ENCODE measurements at places on chromosomes 16 and 17.

- no peak for DNase-seq
Measured at GRCh38 chr17:79258843-79259242, 184.2 kb downstream of the ENGASE start.

DNA sequence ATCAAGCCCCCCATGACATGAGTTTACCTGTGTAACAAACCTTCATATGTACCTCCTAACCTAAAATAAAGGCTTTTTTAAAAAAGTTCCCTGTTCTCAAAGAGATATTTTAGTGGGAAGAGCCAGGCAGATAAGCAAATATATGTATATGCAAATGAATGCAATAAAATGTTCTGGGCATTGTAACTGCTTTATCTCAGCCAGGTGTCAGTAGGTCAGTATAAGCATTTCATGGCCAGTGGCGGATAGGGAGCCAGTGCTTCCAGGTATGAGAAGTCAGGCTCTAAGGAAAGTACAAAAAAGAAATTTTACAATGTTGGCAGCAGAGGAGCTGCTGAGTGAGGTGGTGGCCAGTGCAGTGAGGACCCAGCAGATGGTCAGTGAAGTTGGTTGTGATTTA is 53.9 kb downstream of the TNRC6C start:
- DNase-seq = no peak

GRCh38 chr17:2779545-2779944 is 16.7 kb upstream of the RAP1GAP2 start:
- DNase-seq = no peak

DNA sequence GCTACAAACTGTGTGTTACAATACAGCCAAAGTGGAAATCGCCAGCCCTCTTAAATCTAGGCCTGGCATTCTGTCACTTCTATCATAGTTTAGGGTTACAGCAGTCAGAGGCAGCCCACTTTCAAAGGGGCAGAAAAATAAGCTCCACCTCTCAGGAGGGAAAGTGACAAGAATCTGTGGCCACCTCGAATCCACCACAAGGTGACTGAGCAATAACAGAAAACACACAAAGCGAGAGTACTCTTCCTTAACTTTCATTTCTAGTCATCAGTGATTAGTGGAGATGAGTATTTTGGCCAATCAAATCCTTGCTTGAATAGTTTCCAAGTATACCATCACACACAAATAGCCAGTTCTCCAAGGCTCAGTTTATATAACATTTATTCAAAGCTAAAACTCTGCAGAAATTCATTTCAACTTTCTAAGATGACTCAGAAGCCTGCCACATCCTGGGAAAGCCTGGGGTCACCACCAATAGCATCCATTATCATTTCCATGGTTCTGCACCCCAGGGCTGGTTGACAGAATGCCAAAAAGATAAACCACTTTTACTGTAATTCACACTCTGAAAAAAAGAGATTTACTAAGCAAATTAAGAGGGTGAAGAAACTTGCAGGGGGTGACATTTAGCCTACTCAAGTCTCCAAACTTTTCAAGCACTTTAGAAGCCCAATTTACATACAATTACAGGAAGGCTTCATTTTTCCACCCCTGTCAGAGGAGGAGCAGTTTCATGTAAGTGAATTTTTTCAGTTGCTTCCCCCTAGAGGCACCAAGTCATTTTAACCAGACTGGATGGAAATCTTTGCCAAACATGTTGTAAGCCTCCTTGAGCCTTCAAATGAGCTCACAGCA is 66.8 kb downstream of the SALL1 start:
- no peak for DNase-seq

- DNase-seq = no peak
Measured at GRCh38 chr17:73336408-73337329, 24.9 kb upstream of the CDC42EP4 start.

DNA sequence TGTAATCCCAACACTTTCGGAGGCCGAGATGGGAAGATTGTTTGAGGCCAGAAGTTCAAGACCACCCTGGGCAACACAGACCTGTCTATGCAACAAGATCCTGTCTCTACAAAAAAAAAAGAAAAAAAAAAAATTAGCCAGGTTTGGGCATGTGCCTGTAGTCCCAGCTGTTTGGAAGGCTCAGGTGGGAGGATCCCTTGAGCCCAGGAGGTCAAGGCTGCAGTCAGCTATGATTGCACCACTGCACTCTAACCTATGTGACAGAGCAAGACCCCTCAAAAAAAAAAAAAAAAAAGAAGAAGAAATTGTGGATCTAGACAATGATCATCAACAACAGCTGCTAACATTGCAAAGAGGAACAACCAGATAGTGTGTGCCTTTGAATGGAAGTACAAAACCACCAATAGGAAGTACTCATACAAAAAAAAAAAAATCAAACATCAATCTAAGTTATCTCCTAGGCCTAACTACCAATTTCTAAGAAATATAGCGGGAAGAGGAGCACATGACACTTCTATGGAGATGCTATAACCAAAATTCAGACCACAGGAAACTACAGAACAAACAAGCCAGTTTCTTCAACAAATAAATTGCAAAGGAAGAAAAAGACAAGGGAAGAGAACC is 258.7 kb downstream of the MRTFB start:
- DNase-seq = no peak

DNA sequence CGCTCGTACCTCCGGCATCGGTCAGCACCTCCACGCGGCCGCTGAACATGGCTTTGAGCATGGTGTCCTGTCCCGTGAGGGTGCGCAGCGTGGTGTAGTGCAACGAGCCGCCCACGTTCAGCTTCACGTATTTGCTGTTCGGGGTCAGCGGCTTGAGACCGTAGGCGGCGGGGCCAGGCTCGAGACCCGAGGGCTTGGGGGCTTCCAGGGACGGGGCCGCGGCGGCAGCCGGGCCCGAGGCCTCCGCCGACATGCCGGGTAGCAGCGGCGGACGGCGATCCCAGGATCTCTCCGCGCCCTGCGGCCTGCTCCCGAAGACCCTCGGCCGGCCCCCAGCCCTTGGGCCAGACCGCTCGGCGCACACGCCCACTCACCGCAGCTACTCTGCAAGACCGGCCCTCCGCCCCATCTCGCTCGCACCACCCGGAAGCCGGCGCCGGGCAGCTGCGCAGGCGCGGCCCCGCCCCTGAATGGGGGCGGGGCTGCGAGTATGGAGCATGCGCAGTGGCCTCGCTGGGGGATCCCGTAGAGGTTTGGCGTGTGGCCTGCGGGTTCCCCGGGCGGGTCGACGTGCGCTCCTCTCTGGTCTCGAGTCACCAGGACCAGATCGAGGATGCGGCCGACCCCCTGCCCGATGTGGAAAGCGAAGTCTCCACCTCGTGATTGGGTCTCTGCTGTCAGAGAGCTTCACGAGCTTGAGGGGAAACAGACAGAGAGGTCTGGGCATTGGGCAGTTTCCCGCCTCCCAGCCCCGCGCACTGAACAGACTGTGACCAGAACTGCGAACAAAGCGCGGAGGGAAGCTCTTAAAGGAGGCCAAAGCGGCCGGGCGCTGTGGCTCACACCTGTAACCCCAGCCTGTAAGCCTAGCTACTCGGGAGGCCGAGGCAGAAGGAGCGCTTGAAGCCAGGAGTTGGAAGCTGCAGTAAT is at the start of gene KCTD13:
KCTD13 (minus strand) TSS at position 446 of the 930 bp plus-strand sequence; CDS start at position 253, 193 bp downstream.
- DNase-seq = peak; percentile 91

- peak; percentile 85 for DNase-seq
Measured at GRCh38 chr16:23694644-23695373, 16.1 kb downstream of the PLK1 start.

DNA sequence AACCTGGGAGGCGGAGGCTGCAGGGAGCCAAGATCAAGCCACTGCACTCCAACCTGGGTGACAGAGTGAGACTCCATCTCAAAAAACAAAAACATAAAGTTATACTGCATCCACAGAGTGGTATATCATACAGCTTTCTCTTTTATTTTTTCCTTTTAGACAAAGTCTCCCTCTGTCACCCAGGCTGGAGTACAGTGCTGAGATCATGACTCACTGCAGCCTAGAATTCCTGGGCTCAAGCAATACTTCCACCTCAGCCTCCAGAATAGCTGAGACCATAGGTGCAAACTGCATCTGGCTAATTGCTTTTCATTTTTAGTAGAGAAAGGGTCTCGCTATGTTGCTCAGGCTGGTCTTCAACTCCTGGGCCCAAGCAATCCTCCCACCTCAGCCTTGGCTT is 10.0 kb upstream of the COPRS start:
- DNase-seq = no peak

- DNase-seq = no peak
Measured at GRCh38 chr17:9132944-9133610, 111.8 kb downstream of the NTN1 start.
